Gastroesophageal sphincter (tissue), 4 donors: ENCODE measurements at places on chromosomes 4 and X. TPM values are rescaled to one million over a fixed set of nuclear protein-coding genes. Genes with fewer than 3 reads are reported as not detected.

DNA sequence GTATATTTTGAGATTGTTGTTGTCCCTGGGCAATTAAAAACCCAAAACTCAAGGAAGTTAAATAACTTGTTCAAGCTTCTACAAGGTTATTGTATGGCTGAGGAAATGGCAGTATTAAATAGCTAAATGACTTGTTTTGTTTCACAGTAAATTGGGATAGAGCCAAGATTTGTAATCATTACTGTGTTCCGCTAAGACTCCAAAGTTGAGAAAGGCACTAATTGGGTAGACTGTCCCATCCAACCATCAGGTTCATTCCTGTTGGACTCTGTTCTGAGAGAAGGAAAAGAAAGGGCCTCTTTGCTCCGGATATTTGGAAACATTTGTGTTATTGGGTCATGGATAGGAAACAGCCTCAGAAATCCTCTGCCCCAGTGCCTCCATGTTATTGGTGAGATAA, 82.2 kb downstream of the DCLK2 start:
- ATAC-seq: no peak

DNA sequence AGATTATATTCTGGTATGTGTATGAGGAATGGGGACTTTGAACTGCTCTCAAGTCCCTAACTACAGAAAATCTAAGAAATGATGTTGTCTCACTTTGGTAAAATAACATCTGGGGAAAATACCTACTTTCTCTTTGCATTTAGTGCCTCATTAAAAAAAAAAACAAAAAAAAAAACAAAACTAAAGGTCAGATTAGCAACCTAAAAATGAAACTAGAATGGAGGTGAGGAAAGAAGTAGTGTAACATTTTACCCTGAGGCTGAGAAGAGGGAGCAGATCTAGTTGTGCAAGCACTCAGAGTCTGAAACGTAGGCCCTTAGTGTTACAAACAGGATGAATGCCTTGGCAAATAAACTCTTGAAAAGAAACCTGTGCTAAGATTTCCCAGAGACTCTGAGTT, 56.0 kb downstream of the VGLL1 start:
- no peak for ATAC-seq

FRAS1 gene
- total RNA-seq: 4.4 TPM

DCAF12L2 gene
- 0.17 TPM for total RNA-seq

GRCh38 chr4:38509551-38509950, 154.4 kb upstream of the KLF3 start:
- no peak for ATAC-seq

GRCh38 chr4:137181293-137181899, 350.9 kb downstream of the PCDH18 start:
- ATAC-seq: no peak
